Thymus (tissue), 14 donors: ENCODE measurements at places on chromosomes 6 and 20.

DNA sequence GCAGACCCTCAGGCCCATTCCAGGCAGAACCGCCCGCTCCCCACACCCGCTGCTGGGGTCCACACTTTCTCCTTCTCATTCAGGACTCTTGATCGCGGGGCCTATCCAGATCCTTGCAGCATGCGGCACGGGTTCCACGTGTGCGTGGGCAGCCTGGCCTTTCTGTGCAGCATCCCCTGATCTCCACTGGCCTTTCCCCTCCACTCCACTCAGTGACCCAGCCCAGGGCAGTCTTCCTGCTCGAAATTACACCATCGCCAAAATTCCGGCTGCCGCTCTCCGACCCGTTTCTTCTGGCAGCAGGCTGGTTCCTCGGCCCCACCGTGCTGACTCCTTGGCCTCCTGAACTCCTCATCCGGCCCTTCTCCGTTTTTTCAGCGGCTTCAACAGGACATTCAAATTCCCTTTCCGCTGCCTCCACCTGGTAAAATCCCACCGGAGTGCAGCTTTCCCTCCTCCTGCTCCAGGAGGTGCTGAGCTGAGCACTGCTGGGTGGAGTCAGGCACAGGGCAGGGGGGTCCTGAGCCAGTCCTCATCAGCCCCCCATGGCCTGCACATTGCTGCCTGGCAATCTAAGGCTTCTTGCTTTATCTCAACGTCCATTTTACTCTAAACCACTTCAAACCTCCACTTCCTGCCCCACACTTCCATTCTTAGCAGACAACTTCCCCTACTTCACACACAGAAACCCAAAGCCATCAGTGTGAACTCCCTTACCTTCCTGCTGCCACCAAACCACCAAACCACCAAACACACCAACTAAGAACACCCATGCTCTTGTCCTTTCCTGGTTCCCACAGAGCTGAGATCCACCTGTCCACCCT lies 9.0 kb downstream of the SFT2D1 start:
- no peak for DNase-seq

GRCh38 chr6:84766799-84767525 lies 2.6 kb upstream of the TBX18 start:
- no peak for DNase-seq

DNA sequence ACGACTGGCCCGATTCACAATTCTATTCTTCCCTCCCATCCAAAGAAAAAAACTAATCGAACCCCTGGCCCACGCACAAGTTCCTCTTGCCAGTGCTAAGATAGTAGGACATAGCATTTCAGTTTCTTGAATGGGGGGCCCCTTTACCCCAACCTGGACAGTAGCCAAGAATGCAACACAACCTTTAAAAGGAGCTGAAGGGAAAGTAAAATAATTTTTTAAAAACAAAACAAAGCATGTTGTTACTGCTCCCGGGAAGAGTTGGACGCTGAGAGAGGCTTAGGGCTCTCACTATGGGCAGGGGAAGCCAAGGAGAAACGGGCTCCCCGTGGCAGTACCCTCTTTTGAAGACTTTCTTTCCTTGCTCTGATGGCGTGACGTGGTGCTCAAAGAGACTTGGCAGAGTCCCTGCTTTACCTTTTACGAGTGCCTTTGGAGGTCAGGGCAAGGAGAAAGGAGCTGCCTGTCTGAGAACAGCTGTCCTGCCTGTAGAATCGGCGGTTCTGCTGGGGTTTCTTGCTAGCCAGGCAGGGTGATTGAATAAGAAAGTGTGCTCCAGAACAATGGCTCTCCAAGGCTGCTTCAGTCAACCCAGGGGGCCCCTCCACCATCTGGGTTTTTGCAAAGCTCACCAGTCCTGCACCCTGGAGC lies 5.8 kb downstream of the TFAP2C start:
- DNase-seq, result no peak

DNA sequence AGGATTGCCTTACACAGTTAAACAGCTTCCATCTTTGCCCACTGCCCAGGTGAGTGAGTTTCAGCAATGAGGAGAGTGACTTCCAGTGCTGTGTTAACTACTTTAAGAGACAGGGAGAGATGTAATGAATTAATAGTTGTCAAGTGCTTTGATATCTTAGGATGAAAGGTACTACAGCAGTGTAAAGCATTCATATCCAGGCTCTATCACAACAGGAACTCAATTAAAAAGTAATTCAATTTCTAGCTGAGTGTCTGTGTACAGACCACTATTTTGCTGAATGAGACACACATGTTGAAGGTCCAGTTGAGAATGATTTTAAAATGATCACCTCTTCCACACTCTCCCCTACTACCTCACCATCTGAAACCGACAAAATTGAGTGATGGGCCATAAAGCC lies 70.7 kb upstream of the BEND3 start:
- DNase-seq, result no peak

DNA sequence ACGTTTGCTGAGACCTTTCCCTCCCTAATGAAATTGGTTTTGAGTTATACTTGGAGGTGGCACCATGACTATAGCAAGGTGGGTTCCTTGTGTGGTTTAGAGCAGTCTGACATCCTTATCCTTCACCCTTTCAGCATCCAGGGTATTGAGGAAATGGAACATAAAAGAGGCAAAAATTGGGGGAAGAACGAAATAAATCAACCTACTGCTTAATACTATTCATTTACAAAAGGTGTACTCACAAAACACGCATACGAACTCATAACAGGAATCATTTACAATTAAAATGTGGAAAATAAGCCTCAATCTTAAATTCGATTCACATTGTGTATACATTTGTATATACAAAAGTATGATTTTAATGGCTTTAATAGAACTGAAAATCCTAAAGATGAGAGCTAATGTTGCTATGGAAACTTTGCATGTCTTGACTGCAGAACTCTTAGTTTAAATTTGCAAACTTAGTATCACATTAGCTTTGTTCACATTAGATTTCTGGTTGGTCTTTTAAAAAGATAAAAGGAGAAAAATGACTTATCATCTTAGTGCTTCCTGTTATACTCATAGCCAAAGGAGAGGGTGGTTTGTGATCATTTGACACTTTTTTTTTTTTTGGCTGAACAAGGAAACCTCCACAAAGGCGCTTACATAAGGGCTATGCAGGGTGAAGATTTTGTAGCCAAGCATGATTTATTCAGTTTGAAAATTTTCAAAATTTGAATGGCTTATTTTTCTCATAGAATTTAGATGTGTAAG lies 76.1 kb upstream of the ATXN1 start:
- no peak for DNase-seq

DNA sequence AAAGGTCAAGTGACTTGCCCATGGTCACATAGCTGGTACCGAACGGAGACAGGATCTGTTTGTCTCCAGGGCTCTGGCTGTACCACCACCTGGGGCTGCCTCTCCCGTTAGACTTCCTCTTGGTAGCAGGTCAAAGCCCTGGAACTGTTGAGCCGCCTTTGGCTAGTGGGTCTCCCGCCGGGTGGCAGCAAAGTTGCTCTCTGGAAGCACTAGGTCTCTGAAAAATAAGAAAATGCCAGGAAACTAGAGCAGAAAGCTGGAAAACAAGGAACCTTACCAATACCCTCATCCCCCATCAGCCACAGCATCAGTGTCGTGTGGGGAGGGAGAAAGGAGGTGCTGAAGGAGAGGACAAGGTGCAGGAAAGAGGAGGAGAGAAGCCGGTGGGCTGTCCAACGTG lies 291.0 kb upstream of the SUPT3H start:
- DNase-seq, result no peak

GRCh38 chr20:44609006-44609515 lies 26.7 kb downstream of the PKIG start:
- DNase-seq, result no peak

GRCh38 chr6:42644211-42644610 lies 78.2 kb downstream of the PRPH2 start:
- DNase-seq, result no peak

GRCh38 chr6:137780447-137781034 lies 86.5 kb upstream of the TNFAIP3 start:
- no peak for DNase-seq

- no peak for DNase-seq
These were observed 341.8 kb downstream of the SYNE1 start for GRCh38 chr6:152295346-152295745.

DNA sequence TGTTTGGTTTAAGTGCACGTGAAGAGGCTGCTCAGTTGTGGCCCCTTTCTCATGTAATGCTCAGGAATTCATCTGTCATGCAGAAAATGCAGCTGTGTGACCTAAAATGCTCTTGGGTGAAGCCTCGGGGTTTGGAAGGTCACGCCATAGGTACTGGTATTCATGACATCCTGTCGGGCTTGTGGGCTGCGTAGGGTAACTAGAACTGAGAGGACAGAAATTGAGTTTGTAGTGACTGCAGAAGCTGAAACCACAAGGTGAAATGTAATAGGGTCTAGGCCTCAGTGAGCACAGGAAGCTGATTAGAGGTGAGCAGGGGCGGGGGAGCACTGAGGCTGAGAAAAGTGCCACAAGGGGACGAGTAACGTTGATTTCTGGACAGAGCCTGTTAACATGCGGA lies 128.8 kb downstream of the SOBP start:
- DNase-seq, result peak; percentile 27

GRCh38 chr20:54076259-54076658 lies 5.9 kb upstream of the BCAS1 start:
- no peak for DNase-seq

DNA sequence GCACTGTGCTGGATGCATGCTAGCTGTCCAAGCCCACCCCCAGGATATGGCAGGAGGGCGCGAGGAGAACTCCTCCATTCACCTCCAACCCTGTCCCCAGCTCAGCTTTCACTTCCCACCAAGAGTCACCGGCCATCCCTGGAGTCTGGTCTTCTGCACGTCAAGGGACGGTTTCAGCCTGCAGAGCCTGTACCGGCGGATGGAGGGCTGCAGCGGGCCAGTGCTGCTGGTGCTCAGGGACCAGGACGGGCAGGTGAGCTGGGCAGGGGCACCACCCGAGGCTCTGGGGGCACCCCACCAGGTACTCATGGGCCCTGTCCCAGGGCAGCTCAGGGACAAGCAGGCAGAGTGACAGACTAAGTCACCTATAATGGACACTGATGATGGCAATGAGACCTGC lies 3.0 kb downstream of the TLDC2 start:
- no peak for DNase-seq

GRCh38 chr6:106421496-106421895 lies 61.0 kb downstream of the CRYBG1 start:
- no peak for DNase-seq

DNA sequence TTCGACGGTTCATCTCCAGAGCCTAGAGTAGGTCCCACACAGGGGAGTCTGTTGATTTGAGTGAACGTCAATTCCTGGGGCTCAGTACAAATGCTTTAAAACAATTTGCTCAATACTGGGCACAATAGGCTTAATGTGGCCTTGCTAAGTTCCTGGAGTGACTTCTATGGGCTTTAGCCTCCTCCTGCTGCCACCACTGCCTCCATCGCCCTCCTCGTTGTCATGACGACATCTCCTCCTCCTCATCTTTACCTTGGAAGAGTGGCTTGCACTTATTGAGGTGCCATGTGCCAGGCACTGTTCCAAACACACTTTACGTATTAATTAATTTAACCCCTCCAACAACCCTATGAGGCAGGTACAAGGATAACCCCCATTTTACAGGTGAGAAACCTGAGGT lies 11.8 kb upstream of the ZMYND8 start:
- DNase-seq, result no peak

GRCh38 chr6:68728159-68728979 lies 93.3 kb downstream of the ADGRB3 start:
- DNase-seq, result no peak

DNA sequence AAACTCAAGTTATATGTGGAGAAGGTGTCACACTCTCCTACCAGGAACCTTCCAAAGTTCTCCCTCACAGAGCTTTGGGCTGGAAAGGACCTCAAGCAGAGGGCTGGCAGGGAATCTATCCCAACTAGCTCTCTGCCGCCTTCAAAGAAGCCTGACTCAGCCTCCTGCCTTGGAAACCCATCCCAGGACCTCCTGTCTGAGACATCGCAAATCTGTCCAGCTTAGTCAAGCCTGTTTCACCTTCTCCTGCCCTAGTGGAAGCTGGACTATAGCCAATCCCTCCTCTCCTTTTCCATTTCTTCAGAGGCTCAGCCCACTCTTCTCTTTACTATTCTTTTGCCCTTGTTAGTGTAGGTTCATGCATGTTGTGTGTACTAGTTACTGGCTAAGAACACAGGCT lies 48.2 kb upstream of the FOXP4 start:
- no peak for DNase-seq

- DNase-seq, result no peak
These were observed 121.4 kb upstream of the AFDN start for GRCh38 chr6:167705211-167705750.

- DNase-seq, result no peak
These were observed 26.8 kb upstream of the SLC17A3 start for GRCh38 chr6:25900843-25901242.

DNA sequence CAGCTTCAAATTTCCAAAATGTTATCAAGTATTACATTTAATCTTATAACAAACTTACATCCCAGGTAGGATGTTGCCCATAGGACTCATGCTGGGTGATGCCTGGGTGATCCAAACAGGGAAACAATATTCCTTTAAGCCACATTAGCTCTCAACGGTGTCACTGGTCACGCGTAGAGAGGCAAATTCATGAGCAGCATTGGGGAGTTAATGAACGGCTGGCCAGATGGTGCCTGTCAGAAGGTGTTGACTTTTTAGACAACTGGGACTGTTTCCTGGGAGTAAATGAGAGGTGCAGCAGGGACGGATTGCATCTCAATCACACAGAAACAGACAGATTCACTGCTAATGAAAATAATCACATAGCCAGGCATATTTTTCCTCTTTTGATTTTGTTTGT lies 83.3 kb upstream of the ID4 start:
- DNase-seq, result no peak

DNA sequence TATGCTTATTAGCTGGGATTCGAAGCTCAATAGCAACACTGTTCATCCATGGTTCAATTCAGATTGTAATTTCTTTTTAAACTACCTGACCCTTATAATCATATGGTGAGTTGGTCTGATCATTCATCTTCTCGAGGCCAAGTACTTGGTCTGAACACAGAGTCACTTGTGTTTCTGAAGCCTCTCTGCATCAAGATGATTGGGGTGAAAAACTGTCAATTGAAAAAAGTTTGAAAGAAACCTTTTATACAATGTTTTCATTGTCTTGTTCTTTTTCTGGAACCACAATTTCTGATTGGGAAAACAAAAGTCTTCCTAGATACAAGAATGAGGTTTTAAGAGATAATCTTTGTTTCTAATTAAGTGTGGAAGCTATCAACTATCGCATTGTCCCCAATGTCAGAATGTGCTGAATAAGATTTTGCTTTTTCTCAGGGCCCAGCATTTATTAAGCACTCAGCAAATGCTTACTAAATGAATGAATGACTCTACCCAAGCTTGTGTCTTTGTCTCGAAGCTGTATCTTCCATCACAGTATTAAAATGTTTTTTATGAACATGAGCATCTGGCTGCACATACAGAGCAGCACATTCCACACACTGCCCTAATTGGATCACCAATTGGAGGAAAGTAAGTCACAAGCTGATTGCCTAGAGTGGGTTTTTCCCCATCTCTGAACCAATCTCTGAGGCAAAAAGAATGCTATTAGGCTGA lies 45.0 kb upstream of the MOXD1 start:
- DNase-seq, result no peak
